CD4-positive, alpha-beta T cell (primary cell): ENCODE measurements at places on chromosomes 2 and 18. TPM values are rescaled to one million over a fixed set of nuclear protein-coding genes. Genes with fewer than 3 reads are reported as not detected.

DNA sequence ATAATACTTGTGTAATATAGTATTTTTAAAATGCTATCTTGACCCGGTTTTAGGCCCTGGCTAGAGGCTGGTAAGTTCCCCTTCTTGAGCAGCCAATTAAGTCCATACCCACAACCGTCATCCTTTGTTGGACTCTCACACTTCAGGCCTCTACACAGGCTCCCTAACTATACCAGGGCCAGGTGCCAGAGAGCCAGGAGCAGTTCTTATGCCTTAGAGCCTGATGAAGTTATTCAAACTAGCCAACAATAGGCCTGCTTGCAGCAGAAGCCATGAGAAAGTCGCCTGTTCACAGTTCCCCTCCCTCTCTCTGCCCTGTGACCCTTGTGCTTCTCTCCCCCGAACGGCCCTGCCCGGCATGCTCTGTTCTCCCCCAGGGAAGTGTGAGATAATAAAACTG is 454.2 kb upstream of the KLHL29 start:
- no peaks in the 10 kb centered on the region for H3K4me1 ChIP-seq
- DNase-seq = no peak
- H3K27ac ChIP-seq = no peak overlapping the region
- no peaks in the 10 kb centered on the region for H3K36me3 ChIP-seq
- H3K27me3 ChIP-seq = no peaks in the 10 kb centered on the region

Gene LAMA1
- total RNA-seq = not detected

DNA sequence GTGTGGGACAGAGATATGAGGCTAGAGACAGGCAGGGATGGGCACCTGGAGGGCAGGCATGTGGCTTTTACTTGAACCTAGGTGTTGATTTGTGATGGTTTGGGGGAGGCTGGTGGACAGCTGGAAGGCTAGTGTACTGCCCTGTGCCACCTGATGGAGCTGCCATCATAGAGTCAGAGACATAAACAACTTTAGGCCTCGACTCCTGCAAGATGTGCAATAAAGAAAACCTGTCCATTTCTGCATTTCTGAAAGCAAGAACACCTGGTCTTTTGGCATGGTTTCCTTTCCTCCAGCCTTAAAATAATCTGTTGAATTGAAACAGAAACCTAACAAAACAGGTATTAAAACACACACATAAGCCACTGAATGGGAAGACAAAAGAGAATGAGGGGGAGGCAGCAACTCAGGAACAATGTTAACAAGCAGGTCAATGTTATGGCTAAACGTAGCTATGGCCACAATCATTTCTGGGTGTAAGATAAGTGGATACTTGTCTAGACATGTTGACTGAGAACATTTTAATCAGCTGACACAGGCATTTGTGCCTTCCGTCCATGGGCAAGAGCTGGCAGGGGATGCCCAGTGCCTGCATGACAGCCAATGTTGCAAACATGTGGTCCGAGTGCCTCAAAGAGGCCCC is 87.8 kb downstream of the KCTD1 start:
- H3K27ac ChIP-seq = no peak overlapping the region
- H3K4me1 ChIP-seq = no peaks in the 10 kb centered on the region
- H3K4me3 ChIP-seq = no peak overlapping the region
- no peak for DNase-seq
- no peaks in the 10 kb centered on the region for H3K27me3 ChIP-seq

DNA sequence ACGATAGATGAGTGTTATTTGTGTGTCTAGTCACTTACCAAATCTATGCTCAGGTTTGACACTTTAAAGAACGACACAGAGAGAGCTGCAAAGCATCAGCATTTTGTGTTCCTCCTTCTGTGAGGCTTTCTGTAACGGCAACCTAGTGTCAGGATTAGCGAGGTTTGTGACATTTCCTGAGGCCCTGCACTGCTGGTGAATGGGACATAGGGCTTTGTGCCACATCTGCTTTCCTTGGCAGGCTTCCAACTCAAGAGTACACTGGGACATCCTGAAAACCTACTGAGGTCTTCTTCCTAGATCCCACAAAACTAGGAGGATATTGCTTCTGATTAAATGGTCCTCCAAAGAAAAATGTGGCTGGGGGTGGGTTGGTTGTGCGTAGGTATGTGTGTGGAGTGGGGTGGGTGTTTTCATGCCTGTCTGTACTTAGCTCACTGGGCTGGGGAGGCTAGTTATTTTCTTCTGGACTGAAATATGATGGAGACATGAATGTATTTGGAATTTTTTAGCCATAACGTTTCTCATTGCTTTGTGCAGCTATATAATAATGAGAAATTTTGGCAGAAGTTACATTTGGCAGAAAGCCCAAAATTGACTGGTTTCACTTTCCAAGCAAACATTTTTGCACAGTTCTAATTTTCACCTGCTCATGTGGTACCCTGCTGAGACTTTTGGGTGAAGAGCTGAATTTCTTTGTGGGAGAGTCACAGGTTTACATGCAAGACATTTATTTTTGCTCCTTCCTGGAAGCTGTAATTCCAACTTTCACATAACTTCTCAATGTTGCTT is 308.4 kb downstream of the XIRP2 start:
- no peak overlapping the region for H3K4me3 ChIP-seq
- H3K36me3 ChIP-seq = no peaks in the 10 kb centered on the region

Gene STRN
- total RNA-seq = 20.4 TPM

Gene HOXD12
- not detected for total RNA-seq

Gene DIPK1C
- not detected for total RNA-seq

Gene AMER3
- total RNA-seq = not detected

Gene UGT1A6
- total RNA-seq = not detected

DNA sequence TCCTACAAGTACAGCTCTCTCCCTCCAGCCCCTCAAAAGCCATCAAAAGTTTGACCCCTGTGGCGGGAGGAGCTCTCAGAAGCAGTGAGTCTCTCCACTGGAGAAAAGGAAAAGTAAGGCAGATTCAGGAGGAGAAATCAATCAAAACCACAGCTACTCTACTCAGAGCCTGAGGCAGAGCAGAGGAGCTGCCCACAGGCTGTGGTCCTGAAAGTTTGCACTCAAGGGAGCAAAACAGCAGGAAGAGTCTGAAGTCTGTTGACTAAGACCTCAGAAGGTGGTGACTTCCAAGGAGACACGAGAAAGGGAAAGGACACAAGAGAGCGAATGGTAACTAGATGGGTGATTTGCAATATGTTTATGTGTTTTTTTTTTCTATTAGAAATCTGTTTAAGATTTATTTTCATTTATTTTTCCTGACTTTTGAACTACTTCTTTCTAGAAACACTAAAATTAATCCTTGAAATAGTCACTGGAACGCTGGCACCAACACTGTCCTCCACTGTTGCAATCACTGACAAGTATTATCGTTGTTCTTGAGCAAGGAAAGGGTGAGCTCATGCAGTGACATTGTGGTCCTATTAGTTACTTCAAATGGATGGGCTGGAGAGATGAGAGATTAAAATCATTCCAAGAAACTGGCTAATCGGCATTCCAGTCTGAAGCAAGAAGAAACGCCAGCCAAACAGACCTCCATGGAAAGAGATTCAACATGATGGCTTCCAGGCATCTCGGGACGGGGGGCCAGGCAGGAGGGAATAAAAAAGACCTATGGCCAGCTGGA is 35.8 kb downstream of the PID1 start:
- H3K4me1 ChIP-seq = no peaks in the 10 kb centered on the region
- H3K27me3 ChIP-seq = no peaks in the 10 kb centered on the region
- no peaks in the 10 kb centered on the region for H3K36me3 ChIP-seq
- H3K4me3 ChIP-seq = no peak overlapping the region
- H3K27ac ChIP-seq = no peak overlapping the region
- no peak for DNase-seq

Gene TRAK2
- total RNA-seq = 32.5 TPM

Gene SP140
- 55.1 TPM for total RNA-seq

GRCh38 chr18:2900684-2901422 is 54.0 kb downstream of the EMILIN2 start:
- peaks cover 13% of the 10 kb centered on the region for H3K4me1 ChIP-seq
- no peak for DNase-seq
- H3K36me3 ChIP-seq = no peaks in the 10 kb centered on the region
- H3K4me3 ChIP-seq = no peak overlapping the region
- H3K27me3 ChIP-seq = no peaks in the 10 kb centered on the region
- H3K27ac ChIP-seq = no peak overlapping the region

DNA sequence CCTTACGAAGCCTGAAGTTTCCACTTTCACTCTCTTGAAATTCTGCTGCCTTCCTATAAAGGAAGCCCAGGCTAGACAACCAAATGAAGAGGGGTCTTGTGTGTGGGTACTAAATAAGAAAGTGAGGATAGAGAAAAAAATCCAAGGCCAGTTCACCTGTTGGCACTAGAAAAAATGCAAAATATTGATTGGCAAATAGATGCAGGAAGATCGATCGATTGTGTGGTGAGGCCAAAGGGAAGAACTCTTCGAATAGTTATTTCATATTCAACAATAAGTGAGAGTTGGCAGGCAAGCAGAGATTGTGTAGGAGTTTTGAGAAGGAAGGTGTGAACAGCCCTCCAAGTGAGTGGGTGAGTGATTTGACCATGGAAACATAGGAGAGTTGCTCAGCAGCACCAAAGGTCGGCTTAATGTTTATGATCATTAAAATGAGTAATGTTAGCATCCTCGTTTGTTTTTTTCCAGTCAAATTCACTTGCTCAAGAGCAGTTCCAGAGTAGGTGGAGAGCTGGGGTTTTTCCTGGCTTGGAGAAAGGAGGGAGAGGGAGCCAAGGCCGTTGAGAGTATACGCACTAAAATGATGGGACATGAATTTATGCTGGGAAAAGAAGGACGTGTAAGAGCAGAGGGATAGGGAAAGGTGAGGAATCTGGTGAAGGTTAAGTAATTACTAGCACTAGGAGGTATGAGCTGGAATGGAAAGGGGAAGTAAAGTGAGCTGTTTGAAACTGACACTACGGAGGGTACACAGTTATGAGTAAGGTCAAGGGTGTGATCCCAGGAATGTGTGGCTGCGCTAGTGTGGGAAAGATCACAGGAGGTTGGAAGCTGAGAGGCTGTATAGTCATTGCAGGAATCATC is 1.1 kb upstream of the NAPG start:
- H3K4me3 ChIP-seq = peak overlapping the region; percentile 87
- H3K27ac ChIP-seq = no peak overlapping the region
- no peaks in the 10 kb centered on the region for H3K36me3 ChIP-seq
- peaks cover 6% of the 10 kb centered on the region for H3K27me3 ChIP-seq
- peaks cover 42% of the 10 kb centered on the region for H3K4me1 ChIP-seq
- no peak for DNase-seq

GRCh38 chr2:29065068-29065811 is 9.1 kb downstream of the PCARE start:
- no peaks in the 10 kb centered on the region for H3K36me3 ChIP-seq
- no peaks in the 10 kb centered on the region for H3K27me3 ChIP-seq
- no peak for DNase-seq
- H3K27ac ChIP-seq = no peak overlapping the region
- no peaks in the 10 kb centered on the region for H3K4me1 ChIP-seq

GRCh38 chr2:32626639-32627221 is 1.1 kb upstream of the TTC27 start:
- peaks cover 21% of the 10 kb centered on the region for H3K36me3 ChIP-seq
- H3K4me1 ChIP-seq = peaks cover 18% of the 10 kb centered on the region
- no peak overlapping the region for H3K27ac ChIP-seq
- no peak for DNase-seq
- H3K4me3 ChIP-seq = peak overlapping the region; percentile 88

GRCh38 chr18:48534364-48534763 is 4.5 kb upstream of the CTIF start:
- H3K27ac ChIP-seq = no peak overlapping the region
- no peaks in the 10 kb centered on the region for H3K36me3 ChIP-seq
- H3K4me3 ChIP-seq = no peak overlapping the region
- H3K27me3 ChIP-seq = no peaks in the 10 kb centered on the region
- no peak for DNase-seq
- H3K4me1 ChIP-seq = peaks cover 8% of the 10 kb centered on the region

GRCh38 chr2:29544917-29545316 is 376.5 kb downstream of the ALK start:
- H3K4me3 ChIP-seq = no peak overlapping the region
- H3K4me1 ChIP-seq = no peaks in the 10 kb centered on the region
- H3K36me3 ChIP-seq = no peaks in the 10 kb centered on the region
- H3K27me3 ChIP-seq = no peaks in the 10 kb centered on the region

DNA sequence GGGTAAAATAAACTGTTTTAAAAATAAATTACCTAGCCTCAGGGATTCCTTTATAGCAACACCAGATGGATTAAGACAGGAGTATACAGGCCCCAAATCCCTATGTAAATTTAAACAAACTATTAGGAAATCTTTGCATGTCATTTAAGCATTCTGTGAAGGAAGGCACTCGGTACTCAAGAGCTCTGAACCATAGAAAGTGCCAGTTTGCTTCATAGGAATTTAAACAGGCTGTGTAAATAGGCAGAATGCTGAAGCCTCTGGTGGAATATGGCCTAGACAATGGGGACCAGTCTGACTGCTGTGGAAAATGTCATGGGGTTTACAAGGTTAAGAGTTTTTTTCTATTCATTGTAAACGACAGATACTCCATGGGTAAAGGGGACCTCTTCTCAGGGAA is 377.4 kb downstream of the DLGAP1 start:
- no peaks in the 10 kb centered on the region for H3K4me1 ChIP-seq
- no peaks in the 10 kb centered on the region for H3K36me3 ChIP-seq
- H3K27me3 ChIP-seq = no peaks in the 10 kb centered on the region
- H3K27ac ChIP-seq = no peak overlapping the region

- no peak overlapping the region for H3K4me3 ChIP-seq
- no peaks in the 10 kb centered on the region for H3K36me3 ChIP-seq
- no peaks in the 10 kb centered on the region for H3K27me3 ChIP-seq
- no peak for DNase-seq
- H3K4me1 ChIP-seq = no peaks in the 10 kb centered on the region
- H3K27ac ChIP-seq = no peak overlapping the region
Observed at GRCh38 chr2:126403039-126403628, 252.8 kb upstream of the GYPC start.

GRCh38 chr2:197453914-197454398 is 604 bp downstream of the COQ10B start:
- H3K36me3 ChIP-seq = peaks cover 8% of the 10 kb centered on the region
- peak overlapping the region; percentile 67 for H3K4me3 ChIP-seq
- peaks cover 29% of the 10 kb centered on the region for H3K4me1 ChIP-seq
- peak overlapping the region; percentile 100 for H3K27ac ChIP-seq
- no peaks in the 10 kb centered on the region for H3K27me3 ChIP-seq
